Endothelial cell of umbilical vein (primary cell): ENCODE measurements at places on chromosomes 6 and 20. TPM values are rescaled to one million over a fixed set of nuclear protein-coding genes. Genes with fewer than 3 reads are reported as not detected.

The HLA-DQB1 gene
- not detected in 2 replicates for total RNA-seq

The NAPB gene
- 8.1 and 10.1 TPM in 2 replicates for total RNA-seq

The OR12D2 gene
- not detected in 2 replicates for total RNA-seq

The MAFB gene
- total RNA-seq: 1.3 and 1.8 TPM in 2 replicates

The C6orf141 gene
- 13.7 and 15.5 TPM in 2 replicates for total RNA-seq

The FAM83D gene
- 35.5 and 46.0 TPM in 2 replicates for total RNA-seq

The METTL24 gene
- total RNA-seq: not detected in 2 replicates

The RIPOR2 gene
- total RNA-seq: not detected in 2 replicates
